MG63 (cell line): ENCODE measurements at places on chromosomes 2 and 18. TPM values are rescaled to one million over a fixed set of nuclear protein-coding genes. Genes with fewer than 3 reads are reported as not detected.

Gene TMEM37
- total RNA-seq: 0.56 TPM in 1 of 2 replicates, not detected in the other

DNA sequence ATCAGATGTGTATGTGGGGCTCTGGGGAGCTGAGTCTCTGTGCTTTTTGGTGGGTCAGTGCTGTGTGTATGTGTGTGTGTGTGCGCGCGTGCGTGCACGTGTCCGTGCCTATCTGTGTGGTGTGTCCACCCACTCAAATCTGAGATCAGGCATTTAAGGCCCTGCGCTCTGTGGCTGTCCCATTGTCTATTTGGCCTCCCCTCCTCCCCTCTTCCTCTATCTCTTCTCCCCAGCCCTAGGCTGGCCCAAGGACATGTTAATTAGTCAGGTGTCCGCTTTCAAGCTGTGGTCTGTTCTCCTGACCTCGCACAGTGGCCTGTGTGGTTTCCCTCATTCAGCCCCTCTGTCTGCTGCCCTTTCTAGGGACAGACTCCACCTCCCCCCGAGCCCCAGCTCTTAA is 136.4 kb downstream of the DYSF start:
- DNase-seq: no peak

DNA sequence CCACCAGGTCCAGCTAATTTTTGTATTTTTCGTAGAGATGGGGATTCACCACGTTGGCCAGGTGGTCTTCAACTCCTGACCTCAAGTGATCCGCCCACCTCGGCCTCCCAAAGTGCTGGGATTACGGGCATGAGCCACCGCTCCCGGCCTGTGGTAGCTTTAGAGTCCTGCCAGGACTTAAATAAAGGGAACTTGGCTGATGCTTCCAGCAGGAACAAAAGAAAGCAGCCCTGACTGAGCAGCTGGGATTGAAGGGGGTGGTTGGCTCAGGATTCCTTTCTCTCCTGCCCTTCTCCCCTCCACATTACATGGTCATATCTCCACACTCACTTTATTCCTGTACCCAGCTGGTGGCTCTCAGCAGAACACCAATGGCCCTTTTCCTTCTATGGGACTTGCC is 20.0 kb downstream of the EFHD1 start:
- DNase-seq: no peak

DNA sequence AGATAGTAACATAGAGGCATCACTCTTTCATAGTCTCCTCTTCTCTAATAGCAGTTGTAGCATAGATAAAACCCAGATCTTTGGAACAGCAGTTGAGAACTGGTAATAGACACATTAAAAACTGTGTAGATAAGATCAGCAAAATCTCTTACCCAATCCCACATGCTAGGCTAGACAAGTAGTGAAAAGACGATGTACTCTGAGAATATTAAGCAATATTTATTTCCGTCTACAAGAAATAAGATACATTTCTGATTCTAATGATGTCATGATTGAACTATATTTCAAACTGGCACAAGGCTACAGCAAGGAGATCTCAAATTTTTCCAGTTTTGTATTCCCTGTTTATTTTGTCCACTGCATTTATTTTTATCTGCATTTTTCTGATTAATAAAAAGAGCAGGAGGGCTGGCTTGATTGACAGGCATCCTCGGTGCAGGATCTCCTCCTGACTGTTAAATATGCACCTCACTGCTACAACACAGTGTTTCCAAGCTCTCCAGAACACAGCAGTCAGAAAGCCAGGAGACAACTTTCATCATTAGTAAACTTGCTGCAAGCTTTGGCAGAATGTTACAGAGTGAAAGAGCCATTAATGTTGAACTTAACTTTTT is 73.3 kb upstream of the ATIC start:
- DNase-seq: no peak

DNA sequence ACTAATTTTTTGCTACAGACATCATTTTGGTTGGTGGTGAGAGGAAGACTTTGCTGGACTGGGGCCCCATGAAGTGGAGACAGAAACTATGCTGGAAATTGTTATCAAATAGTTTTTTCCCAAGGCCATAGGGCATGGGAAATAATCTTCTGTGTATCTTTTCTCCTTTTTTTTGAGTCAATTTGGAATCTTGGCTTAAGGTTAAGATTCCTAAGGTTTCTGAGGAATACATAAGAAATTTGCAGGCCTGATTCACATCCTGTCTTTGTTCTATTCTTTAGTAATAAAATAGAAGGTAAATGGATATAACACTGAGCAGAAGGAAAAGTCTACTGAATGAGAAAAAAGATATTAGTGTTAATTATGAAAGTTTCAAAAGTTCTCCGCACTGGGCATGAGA is 16.6 kb downstream of the SMC6 start:
- DNase-seq: no peak

- peak; percentile 2 for DNase-seq
These were observed 105.9 kb upstream of the AQP4 start for GRCh38 chr18:26971409-26971808.

DNA sequence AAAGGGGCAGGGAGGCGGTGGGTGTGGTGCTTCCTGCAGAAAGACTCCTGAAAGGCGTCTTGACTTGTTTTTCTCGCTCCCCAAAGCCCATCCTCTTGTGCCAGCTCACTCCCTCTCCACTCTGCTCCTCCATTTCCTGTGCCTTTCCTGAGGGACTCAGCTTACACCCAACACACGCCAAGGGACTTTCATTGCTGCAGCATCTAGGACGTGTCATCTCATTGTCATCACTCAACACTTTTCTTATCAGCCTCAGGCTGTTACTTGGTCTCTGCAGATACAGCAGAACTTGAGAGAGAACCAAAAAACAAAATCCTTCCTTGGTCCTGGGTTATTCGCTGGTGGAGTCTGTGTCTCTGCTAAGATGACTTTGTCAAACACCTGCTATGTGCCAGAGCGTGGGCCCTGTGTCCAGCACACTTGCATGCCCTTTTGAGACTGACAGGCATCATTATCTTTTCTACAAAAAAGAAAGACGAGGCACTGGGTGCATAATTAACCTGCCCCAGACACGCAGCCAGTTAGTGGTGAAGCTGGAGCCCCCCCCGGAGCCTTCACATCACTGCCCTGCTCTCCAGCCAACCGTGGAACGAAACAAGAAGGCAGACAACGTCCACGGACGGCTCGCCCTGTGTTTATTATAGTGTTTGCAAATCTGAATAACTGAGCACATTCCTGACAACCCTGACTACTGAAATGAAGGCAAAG is 261.7 kb upstream of the HDAC4 start:
- no peak for DNase-seq

DNA sequence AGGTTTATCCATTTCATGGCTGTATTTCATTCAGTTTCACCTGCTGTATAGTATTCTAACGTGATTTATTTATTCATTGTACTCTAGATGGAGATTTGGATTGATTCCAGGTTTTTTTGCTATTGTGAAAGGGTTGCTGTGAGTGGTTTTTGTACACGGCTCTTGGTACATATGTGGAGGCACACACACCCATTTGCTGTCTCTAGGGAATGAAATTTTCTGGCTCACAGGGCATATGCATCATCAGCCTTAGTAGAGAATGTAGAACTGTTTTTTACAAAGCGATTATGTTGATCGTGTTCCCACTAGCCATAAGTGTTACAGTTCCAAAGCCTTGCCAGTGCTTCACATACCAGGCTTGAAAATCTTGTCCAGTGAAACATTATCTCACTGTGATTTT is 5.1 kb downstream of the SPTBN1 start:
- DNase-seq: peak; percentile 29
